NCI-H2081 treated with DMSO at 0.1 percent for 48 hours (cell line): ENCODE measurements at places on chromosomes 2 and 18.

- DNase-seq = no peak
These were observed 68.5 kb downstream of the SMAD4 start for GRCh38 chr18:51098513-51098912.

GRCh38 chr2:78070693-78071092 lies 548.5 kb upstream of the LRRTM4 start:
- no peak for DNase-seq

GRCh38 chr2:239331560-239331959 lies 69.3 kb downstream of the HDAC4 start:
- no peak for DNase-seq

GRCh38 chr2:162992828-162993227 lies 154.3 kb upstream of the KCNH7 start:
- DNase-seq = no peak

DNA sequence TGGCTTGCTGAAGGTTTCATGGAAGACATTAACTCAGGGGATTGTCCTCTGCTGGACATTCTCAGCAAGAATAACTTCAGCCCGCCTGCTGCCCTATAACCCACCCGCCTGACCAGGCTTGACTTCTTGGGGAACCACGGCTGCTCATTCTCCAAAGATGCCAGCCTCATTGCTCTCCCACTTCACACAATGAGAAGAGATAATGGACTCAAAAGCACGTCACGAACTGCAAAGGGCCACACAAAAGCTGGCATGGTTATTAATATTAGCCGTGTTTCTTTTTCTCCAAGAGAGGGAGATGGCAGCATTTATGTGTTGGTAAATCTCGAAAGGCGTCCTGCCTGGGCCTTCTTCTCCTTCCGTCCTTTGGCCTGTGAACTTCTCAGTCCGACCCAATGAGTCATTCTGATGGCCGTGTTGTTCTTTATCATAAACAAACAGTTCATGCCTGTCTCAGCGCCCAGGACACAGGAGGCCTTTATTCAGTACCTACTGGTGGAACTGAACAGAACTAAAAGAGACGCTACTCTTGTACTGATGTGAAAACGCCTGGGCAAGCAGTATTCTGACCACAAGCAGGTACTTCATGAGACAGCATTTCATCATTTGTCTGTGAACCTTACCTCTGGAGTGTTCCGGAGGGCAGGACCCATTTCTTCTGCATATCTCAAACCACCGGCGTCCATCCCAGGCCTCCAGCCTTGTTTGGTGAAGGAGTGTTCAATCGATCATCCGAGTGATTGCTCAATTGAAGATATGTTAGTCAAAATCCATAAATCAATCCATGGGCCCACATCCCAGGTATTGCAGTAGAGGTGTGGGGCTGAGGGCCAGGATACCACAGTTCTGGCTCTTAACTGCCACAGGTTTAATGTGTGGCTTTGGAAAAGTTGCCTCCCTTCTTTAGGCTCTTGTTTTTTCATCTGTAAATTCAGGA lies 25.1 kb upstream of the KLHL29 start:
- DNase-seq = no peak

DNA sequence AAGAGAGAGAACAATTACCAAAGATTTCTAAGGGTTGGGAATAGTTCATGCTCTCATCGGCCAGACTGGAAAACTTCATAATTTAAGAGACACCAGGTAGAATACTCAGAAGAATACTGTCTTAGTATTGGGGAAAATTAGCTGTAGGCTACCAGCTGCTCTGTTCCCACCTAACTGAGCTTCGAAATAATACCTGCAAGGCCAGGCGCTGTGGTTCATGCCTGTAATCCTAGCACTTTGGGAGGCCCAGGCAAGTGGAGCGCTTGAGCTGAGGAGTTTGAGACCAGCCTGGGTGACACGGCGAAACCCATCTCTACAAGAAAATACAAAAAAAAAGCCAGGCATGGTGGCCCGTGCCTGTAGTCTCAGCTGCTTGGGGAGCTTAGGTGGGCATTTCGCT lies 35.8 kb downstream of the MAP4K3 start:
- DNase-seq = no peak

- no peak for DNase-seq
These were observed 181.3 kb upstream of the SIX2 start for GRCh38 chr2:45190481-45190942.

GRCh38 chr2:10541081-10541480 lies 93.0 kb upstream of the ODC1 start:
- no peak for DNase-seq

GRCh38 chr2:100580367-100581276 lies 17.8 kb downstream of the PDCL3 start:
- DNase-seq = no peak

DNA sequence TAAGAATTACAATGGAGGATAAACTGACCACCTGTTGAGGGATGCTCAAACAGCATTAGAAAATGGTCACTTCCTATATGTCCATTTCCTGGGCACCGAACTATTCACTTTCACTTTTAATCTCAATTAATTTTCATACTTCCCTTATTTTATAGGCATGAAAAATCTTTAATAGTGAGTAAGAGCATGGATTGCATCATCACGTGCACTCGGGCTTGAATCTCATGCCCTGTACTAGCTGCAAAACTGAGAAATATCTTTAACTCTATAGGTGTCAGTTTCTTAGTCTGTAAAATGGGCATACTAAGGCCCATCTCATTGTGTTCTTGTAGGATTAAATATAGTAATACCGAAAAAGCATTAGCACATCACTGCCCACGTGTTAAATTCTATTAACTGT lies 183.9 kb upstream of the FIGN start:
- no peak for DNase-seq

- no peak for DNase-seq
These were observed 124.1 kb upstream of the MYCN start for GRCh38 chr2:15816226-15816625.

- DNase-seq = no peak
These were observed 119.6 kb downstream of the SLC8A1 start for GRCh38 chr2:40332191-40332826.

DNA sequence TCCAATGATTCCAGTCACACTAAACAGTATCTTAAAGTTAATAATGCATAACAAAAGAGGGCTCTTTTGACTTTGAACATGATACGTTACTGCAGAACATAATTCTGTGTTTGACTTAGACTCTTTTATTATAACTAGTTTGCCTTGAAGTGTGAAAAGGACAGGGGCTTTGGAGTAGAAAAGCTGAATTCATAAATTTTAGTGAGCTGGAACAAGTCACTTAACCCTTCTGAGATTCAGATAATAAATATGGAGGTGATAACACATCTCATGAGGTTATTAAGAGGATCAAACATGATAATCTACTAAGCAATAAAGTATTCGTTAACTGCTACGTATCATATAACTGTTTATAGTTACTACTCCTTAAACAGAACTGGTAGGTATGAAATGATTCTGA lies 44.7 kb upstream of the FLACC1 start:
- DNase-seq = no peak

- DNase-seq = no peak
These were observed 1.1 kb upstream of the SLC66A2 start for GRCh38 chr18:79952456-79952995.

- DNase-seq = no peak
These were observed 1138.8 kb upstream of the TMEFF2 start for GRCh38 chr2:193333539-193333938.

- DNase-seq = peak; percentile 89
These were observed 115.4 kb upstream of the CDC42EP3 start for GRCh38 chr2:37786854-37787253.

DNA sequence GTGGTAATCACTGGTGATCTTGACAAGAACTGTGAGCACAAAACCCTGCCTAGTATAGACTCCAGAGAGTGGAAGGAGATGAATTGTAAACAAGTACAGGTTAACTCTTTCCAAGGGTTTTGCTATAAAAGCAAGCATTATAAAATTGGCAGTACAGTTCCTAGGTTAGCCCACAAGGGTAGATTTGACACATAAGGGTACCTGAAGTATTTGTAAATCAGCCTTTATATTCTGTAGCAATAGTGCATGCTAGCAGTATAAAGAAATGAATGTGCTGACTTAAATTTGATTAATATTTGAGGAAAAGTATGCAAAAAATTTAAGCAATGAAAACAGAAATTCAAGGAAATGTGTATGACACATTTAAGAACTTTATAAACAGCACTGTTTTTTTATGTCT lies 42.4 kb downstream of the SP3 start:
- no peak for DNase-seq

- no peak for DNase-seq
These were observed 218.1 kb upstream of the TNP1 start for GRCh38 chr2:217077831-217078407.

DNA sequence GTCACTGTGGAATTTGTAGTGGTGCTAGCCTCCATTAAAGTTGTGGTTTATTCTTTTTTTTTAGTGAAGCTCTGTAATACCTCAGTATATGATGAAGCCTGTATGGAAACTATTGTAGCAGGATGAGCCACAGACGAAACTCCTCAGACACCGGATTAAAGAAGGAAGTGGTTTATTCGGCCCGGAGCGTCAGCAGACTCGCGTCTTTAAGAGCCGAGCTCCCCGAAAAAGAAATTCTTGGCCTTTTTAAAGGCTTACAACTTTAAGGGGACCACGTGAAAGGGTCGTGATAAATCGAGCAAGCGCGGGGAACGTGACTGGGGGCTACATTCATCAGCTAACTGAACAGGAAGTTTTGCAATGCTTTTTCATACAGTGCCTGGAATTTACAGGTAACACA lies 8.1 kb upstream of the CCL20 start:
- DNase-seq = no peak

DNA sequence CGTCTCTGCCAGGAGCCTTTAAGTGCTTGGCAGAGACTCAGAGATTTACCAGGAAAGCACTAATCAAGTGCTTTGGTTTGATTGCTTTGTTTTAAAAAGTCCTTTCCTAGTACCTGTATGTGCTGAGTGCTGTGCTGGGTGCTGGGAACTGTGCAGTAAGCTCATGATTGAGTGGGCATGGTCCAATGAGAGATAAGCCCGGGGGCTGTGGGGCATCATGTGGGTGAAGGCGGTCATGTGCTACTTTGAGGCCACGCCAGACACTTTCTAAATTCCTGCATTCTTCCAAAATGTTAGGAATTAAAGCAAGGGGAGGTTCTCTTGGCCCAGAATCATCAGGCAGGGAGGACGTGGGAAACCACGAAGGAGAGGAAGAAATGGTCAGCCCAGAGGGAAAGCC lies 109.0 kb downstream of the ACAA2 start:
- no peak for DNase-seq

GRCh38 chr2:236156095-236156859 lies 11.9 kb downstream of the GBX2 start:
- no peak for DNase-seq

DNA sequence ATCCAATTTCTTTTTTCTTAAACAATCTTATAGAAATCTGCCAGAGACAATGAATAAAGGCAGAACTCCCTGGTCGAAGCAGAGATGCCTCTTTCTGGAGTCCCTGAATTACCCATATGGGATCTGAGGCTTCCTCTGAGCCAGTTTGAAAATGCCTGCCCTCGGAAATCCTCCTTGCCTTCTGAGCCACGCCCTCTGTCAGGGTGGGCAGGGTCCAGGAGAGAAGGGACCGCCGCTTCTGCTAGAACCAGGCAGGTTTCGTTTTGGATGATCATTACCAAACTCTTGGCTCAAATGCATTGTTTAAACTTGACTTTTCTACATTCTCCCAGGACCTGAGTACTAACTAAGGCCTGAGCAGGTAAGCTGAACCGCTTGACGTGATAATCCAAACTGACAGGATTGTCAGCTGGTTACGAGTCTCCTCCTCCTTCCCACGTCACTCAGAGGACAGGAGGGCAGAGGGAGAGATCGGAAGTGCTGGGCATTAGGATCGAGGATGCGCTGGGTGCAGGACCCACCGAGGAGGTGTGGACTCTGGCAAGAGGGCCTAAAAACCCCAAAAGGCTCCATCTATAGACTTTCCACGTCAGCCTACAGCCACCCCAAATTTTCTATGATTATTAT lies 128.4 kb downstream of the KLHL29 start:
- DNase-seq = no peak

GRCh38 chr2:192437653-192438052 lies 242.9 kb upstream of the TMEFF2 start:
- no peak for DNase-seq

- DNase-seq = no peak
These were observed 9.5 kb downstream of the KCNG2 start for GRCh38 chr18:79806976-79807841.

GRCh38 chr2:29519338-29519925 lies 402.0 kb downstream of the ALK start:
- no peak for DNase-seq

- no peak for DNase-seq
These were observed 32.8 kb downstream of the TTC32 start for GRCh38 chr2:19868701-19869580.

DNA sequence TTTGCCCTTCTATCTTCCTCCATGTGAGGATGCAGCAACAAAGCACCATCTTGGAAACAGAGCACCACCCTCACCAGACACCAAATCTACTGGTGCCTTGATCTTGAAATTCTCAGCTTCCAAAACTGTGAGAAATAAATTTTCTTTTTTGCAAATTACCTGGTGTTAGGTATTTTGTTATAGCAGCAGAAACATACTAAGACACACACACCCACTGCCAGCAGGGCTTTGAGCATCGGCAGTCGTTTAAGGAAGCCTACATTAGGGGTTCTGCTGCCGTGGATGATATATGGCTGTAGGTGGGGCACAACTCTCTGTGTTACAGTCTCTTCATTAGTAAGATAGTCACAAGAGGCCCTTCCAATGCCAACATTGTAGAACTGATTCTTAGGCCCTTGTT lies 20.7 kb upstream of the MFSD6 start:
- DNase-seq = no peak
